T follicular helper cell (primary cell): ENCODE measurements at places on chromosomes 5 and 9.

GRCh38 chr9:92122061-92122460, 6.8 kb upstream of the SPTLC1 start:
- no peak for DNase-seq

DNA sequence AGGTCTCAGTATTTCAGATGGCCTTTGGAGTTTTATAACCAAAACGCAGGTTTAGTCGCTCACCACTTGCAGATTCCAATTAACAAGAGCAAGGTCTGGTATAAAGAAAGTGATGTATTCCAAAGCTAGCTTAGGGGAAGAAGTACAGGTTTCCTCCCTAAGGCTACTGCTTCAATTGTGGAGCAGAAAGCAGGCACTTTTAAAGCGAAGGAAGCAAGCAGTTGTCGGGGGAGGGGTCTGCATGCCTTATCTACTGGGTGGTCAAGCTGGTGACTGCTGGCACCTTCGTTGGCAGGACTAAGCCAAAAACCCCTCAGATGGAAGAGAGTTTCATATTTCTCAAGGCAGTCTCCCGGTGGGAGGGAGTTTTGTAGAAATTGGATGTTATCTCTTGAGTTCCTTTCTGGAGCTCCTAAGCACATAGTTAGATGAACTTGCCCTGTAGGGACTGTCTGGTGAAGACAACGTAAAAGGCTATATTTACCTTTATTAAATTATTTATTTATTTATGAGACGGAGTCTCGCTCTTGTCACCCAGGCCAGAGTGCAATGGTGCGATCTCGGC, 1.6 kb upstream of the TMEM245 start:
- DNase-seq = no peak

GRCh38 chr9:21585756-21586752, 103.9 kb upstream of the IFNE start:
- no peak for DNase-seq

DNA sequence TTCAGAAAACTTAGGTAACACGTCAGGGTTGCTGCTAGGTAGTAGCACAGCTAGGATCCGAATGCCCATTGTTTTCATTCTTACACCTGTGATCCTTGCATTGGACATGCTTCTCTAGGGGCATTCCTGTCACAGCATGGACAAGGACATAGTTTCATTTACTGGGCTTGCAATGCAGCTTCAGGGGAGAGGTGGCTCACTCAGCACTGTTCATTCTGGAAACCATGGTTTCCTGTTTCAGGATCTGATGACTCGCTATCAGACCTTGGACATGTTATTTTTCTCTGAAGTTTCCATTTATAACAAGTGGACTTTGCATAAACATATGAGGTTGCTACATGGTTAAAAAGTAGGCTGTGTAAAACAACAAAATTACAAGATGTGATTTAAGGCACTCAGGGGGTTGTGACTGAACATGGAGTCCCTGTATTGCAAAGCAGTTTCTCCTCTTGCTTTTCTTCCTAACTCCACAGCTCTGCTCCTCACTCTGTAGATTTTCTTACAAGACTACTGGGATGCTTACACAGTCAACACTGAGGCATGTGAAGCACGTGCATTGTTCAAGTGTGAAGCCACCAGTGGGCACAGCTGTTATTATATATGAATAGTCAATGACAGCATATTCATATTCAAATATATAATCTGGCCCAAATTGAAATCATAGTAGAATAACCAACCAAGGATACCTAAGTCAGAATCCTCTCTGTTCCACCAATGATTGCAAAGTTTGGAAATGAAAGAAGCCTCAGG, 66.1 kb upstream of the STK32A start:
- no peak for DNase-seq

DNA sequence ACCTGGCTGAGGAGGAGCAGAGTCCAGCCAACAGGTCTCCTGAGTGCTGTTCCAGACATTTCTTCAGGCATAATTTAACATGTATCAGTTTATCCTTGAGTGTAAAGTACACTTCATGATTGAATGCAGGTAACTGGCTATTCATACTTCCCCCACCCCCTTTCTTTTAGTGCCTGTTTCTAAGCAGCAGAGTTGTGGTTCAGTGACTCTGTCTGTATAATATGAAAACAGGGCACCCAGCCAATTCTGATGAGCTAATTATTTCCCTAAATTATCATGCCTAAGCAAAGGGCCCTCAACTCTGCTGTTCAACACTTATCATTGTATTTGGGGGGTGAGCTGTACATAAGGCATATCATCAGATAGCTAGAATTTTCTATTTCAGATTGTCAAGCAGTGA, 51.9 kb upstream of the ZSWIM6 start:
- no peak for DNase-seq

- DNase-seq = no peak
Observed at GRCh38 chr9:71937070-71937625, 25.7 kb downstream of the C9orf85 start.

GRCh38 chr5:1494780-1495524, 28.8 kb downstream of the LPCAT1 start:
- no peak for DNase-seq

- DNase-seq = no peak
Observed at GRCh38 chr9:33791117-33791516, 4.2 kb upstream of the PRSS3 start.
